ENCODE measurements at places on chromosomes 6 and 20. TPM values are rescaled to one million over a fixed set of nuclear protein-coding genes. Genes with fewer than 3 reads are reported as not detected.

Gene C20orf202
- not detected for total RNA-seq

Gene BPIFB2
- not detected for total RNA-seq

Gene MLN
- not detected for total RNA-seq

Gene SUMO4
- total RNA-seq = 8.7 TPM

Gene RIOK1
- total RNA-seq = 28.1 TPM

Gene LTA
- 15.4 TPM for total RNA-seq

Gene ZKSCAN3
- 0.89 TPM for total RNA-seq

Gene MUCL3
- not detected for total RNA-seq

Gene TNFRSF6B
- total RNA-seq = 2.6 TPM

Gene MTFR2
- 1.1 TPM for total RNA-seq

Gene HLA-DPB1
- 29.0 TPM for total RNA-seq

Gene LY6G5C
- 0.67 TPM for total RNA-seq

Gene SEMG2
- total RNA-seq = not detected

Gene SYCP2L
- total RNA-seq = 0.36 TPM

Gene NOTCH4
- 0.53 TPM for total RNA-seq

Gene ZNF165
- total RNA-seq = 5.5 TPM

Gene DUSP15
- not detected for total RNA-seq

Gene TULP1
- not detected for total RNA-seq

Gene SYNE1
- 94.9 TPM for total RNA-seq

Gene CCHCR1
- 18.2 TPM for total RNA-seq

Gene DEFB132
- total RNA-seq = not detected

Gene SIRPB1
- 8.6 TPM for total RNA-seq

Gene C20orf141
- total RNA-seq = not detected

Gene OVOL2
- total RNA-seq = not detected

Gene KCNQ5
- 2.1 TPM for total RNA-seq

Gene MYBL2
- total RNA-seq = 0.69 TPM

Gene NRN1
- not detected for total RNA-seq

Gene LBP
- total RNA-seq = not detected

Gene TMEM14A
- 3.4 TPM for total RNA-seq
